Osteoblast (primary cell): ENCODE measurements at places on chromosomes 4 and X. TPM values are rescaled to one million over a fixed set of nuclear protein-coding genes. Genes with fewer than 3 reads are reported as not detected.

DNA sequence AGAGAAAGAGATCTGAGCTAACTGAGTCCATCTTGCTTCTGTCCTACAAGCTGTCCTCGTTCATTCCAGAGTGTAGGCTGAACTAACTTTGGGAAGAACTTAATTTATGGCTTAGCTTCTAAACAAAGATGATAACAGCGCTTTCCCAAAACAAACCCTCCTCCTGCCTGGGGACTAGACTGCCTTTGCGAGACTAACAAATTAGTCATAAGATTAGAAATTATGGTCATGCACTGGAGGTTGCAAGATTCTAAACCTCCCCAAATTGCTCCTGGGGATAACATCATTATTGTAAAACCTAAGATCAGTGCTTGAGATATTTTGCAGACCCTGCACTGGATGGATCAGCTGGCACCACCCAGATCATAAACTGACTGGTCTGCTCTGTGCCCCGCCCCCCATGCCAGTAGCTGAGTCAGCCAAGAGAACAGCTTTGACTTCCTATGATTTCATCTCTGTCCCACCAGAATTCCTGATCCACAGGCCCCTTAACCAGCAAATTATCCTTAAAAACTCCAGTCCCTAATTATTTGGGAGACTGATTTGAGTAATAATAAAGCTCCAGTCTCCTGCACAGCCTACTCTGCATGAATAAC lies 883.3 kb downstream of the TRIML1 start:
- DNase-seq: no peak

DNA sequence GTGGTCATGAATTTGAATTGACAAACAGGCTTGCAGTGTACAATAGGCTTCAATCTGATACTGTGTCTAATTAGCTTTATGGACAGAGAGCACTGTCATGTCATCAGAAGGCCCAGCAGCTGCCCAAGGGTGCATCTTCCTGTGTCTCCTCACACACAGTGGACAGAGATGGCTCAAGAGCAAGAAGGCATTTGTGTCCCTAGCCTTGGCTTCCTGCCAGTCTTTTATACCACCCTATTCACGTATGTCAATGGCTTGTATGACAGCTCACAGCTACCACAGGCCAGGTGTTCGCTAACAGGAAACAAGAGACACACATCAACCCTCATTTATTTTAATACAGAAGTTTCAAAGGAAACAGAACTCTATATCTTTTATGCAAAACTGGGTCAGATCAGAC lies 874.0 kb upstream of the AGA start:
- DNase-seq: no peak

- no peak for DNase-seq
These were observed 3.3 kb upstream of the BGN start for GRCh38 chrX:153491351-153491914.

Gene GABRE
- 32.1 and 33.3 TPM in 2 replicates for total RNA-seq

Gene STATH
- total RNA-seq: not detected in 2 replicates
